Cardiac septum (tissue), 1 donor: ENCODE measurements at places on chromosomes 6 and 20. TPM values are rescaled to one million over a fixed set of nuclear protein-coding genes. Genes with fewer than 3 reads are reported as not detected.

Gene FAM83C
- not detected for total RNA-seq

GRCh38 chr6:158286413-158286812 lies 25.9 kb upstream of the TULP4 start:
- DNase-seq: no peak

DNA sequence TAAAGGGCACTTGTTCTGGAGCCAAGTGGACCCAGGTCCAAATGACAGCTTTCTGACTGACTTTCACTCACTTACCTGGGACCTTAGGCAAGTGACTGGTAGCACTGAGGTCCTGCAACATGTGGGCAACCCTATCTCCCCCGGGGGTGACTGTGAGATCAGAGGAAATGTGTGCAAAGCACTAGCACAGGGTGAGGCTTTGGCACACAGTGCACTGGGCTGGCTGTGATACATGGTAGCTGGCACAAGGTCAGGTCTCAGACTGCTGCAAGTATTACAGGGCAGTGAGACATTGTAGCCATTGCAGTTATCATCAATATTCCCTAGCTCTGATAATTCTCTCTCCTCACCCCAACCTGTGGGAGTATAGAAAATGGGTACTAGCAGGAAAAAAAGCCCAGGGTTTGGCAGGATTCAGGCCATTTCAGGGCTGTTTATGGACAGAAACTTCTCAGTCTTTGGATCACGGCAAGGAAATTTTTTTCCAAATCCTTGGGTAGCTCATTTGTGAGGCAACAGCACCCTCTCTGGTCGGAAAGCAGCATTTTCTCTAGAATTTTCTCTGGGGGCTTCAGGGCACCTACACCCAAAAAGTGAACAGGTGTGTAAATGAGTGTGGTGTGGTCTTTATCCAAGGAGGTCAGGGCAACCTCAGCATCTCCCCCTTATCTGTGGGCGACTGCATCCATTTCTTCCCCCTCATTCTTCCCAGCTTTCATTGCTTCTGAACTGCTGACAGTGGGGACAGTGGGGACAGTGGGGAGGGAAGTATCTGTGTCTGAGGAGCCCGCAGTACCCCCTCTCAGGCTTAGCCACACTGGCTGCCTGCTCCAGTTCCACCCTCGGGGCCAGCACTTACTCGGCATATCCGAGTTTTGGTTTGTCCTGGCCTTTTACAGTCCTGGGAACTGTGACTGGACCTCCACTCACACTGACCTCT lies 148.7 kb upstream of the PHACTR3 start:
- DNase-seq: no peak

Gene SLC25A27
- total RNA-seq: 25.6 TPM

DNA sequence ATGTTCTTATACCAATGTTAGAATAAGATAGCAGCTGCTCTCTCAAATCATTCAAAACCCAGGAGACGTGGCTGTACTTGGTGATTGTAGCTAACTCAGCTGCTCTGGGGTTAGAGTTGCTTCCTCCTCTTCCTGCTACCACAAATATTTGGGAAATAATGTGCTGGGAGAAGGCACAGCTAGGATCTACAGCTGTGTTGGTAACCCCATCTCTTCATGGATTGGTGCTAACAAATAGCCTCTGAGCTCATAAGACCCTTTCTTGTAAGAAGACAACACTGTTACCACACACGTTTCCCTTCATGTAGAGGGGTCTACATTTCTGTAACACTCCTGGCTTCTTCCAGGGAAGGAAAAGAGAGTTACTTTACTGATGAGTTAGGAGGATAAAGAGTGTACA lies 911.0 kb upstream of the CITED2 start:
- no peak for DNase-seq

Gene BMP2
- total RNA-seq: 3.0 TPM

- DNase-seq: no peak
Measured at GRCh38 chr20:62485062-62485700, 9.4 kb upstream of the GATA5 start.

Gene HSPA1B
- total RNA-seq: 221 TPM

Gene LPIN3
- total RNA-seq: 26.9 TPM

DNA sequence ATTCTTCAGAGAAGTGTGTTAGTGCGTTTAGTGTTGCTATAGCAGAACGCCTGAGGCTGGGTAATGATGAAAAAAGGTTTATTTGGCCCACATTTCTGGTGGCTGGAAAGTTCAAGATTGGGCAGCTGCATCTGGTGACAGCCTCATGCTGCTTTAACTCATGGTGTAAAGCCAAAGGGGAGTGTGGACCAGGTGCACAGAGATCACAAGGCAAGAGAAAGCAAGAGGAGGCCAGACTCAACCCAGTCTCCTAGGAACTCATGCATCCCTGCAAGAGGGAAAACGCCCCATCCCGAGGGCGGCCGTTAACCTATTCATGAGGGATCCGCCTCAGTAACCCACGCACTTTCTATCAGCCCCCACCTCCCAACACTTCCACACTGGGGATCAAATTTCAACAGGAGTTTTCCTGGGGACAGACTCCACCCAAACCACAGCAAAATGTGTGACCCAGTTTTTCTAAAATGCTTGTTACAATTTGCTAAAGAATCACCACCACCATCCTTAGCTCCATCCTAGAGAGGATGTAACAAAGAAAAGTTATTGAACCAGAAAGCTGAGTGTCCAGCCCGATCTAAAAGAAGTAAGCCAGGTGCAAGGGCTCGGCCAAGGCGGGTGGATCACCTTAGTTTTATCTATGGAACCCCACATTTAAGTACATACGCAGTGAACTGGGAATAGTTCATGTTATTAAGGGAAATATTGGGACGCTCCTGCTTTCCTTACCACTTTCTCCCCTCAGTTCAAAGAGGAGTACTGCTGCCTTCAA lies 164.8 kb downstream of the QKI start:
- no peak for DNase-seq

Gene SLC16A10
- total RNA-seq: 5.0 TPM

Gene TGM6
- not detected for total RNA-seq

GRCh38 chr6:4280707-4281106 lies 145.3 kb upstream of the ECI2 start:
- no peak for DNase-seq

Gene IMPG1
- total RNA-seq: not detected

Gene CFAP206
- total RNA-seq: not detected

- DNase-seq: no peak
Measured at GRCh38 chr20:50093240-50093639, 19.7 kb downstream of the UBE2V1 start.

DNA sequence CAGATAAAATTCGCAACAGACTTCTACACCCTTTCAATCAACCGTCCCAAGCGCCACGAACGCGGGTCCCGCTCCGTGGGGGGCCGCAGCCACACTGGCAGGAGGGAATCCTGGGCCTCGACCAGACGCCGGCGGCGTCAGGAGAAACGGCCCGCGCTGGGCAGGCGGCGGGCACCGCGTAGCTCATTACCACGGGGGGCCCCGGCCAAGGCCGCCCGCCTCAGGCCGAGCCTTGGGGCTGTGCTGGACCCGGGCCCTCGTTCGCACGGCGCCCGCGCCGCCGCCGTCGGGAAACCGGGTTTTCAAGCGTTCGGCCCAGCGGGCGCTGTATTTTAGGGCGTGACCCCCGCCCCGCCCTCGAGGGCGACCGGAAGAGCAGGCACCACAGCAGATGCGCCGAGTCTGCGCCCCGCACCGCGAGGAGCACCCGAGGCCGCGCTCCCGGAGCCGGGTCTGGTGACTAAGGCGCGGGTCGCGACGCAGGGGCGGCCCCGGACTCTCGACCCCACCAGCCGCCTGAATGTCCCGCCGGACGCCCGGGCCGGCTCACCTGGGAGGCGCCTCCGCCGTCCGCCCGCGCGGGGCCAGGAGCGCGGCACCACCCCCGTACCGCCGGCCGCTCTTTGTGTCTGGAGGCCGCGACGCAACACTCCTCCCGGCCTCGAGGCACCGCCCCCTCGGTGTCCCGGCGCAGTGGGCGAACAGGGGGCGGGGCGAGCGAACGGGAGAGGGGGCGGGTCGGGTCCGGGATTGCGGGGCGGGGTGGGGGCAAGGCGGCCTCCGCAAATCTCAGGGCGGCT lies at the start of gene NINL:
TSS of gene NINL (minus strand) at position 627 of the 800 bp plus-strand sequence. CDS start 58,944 bp downstream, outside the sequence.
- DNase-seq: no peak

Gene KIF6
- not detected for total RNA-seq

Gene GGTLC1
- total RNA-seq: not detected

- no peak for DNase-seq
Measured at GRCh38 chr20:62400021-62400420, 7.1 kb downstream of the CABLES2 start.

DNA sequence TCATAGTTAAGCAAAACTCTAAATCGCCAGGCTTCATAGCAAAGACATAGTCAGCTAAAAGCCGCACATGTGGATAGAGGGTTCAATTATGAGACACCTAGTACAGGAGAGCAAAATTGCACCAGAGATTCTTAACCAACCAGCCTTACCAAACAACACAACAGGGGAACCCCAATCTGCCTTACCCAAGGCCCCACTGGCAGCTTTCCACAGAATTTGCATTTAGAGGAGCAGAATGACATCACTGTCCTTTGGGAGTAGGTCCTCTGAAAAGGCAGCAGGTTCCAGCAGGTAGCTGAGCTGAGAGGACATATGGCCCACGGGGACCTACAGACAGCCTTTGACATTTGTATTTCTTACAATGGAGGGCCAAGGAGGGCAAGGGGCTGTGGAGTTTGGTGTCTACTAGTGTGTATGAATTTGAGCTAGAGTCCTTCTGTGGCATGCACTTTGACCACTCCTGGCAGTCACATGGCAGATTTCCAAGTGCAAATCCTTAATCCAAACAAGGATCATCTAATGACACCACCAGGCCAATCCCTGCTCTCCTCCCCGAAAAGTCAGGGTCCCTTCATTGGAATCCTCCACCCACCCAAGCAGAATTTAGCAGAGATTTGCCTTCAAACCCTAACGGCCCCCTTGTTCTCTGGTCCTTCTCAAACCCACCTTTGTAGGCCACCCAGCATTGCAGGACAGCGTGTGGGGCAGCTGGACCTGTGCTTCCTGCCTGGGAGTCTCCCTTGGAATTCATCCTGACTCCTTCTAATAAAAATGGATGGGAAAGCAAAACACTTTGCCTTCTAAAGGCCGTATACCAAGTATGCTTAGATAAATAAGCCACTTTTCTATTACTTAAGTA lies 171.2 kb upstream of the SUPT3H start:
- no peak for DNase-seq

GRCh38 chr6:26328265-26328844 lies 36.6 kb upstream of the BTN3A2 start:
- no peak for DNase-seq

GRCh38 chr6:24931296-24931695 lies 4.5 kb downstream of the RIPOR2 start:
- no peak for DNase-seq

Gene CRISP3
- total RNA-seq: 0.32 TPM

DNA sequence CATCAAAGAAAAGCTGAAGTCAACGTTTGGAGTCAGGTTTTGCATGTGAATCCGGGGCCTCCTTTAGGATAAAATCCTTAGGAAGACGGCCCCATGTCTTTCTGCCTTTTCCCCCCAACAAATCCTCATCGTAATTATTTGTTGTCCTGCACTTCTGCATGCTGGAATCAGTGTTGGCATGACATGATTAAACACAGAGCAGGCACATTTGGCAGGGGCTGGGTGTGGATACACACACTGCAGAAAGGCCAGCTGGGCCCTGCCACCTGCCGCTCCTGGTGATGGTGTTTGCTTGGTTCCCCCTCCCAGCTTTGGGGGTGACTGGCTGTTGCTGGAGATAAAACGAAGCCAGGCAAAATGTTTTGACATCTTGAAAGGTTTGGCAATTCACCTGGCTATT lies 46.3 kb upstream of the FOXA2 start:
- DNase-seq: no peak

Gene SPEF1
- total RNA-seq: not detected

DNA sequence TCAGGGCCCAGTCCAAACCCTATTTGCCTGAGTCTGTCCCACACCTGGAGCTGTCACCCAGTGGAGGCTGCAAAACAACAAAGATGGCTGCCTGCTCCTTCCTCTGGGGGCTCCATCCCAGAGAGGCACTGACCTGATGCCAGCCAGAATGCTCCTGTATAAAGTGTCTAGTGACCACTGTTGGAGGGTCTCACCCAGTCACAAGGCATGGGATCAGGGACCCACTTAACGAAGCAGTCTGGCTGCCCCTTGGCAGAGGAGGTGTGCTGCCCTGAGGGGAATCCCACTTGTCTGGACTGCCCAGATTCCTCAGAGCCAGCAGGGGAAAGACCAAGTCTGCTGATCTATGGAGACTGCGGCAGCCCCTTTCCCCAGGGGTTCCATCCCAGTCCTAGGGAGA lies 241.6 kb downstream of the CDH26 start:
- no peak for DNase-seq

Gene PPP1R3G
- 7.7 TPM for total RNA-seq

- DNase-seq: no peak
Measured at GRCh38 chr6:41430875-41431274, 95.5 kb downstream of the NCR2 start.

Gene SULF2
- total RNA-seq: 39.7 TPM

DNA sequence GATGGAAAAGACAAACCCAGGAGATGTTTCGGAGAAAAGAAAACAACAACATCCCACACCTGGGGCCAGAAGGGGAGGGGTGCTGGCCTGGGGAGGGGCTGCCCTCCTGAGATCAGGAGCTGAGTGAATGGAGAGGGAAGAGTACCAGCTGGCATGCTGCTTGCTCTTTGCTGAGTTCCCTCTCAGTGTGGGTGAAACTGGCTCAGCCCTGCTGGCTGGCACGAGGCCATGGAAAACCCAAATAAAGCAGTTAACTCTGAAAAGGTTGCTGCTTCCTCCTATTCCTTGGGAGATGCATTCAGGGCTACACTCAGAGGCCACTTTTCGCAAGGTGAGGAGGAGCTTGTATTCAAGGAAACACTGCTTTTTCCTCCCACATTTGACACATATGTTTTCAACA lies 8.0 kb upstream of the KCNK16 start:
- no peak for DNase-seq

Gene PTCHD4
- total RNA-seq: 1.1 TPM

DNA sequence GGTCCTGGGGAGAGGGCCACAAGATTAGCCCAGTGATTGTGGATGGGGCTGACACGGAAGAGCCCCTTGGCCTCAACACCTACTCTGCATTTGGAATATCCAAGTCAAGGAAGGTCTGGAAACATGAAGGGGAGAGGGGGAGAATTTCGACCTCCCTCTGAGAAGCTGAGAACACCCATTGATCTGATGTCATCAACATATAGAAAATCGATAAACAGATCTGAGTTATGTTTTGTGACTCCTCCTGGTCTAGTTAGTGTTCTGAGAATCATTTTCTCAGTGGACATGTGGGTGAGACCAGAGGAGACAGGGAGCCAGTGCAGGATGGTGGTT lies 108.0 kb downstream of the SLC22A3 start:
- no peak for DNase-seq

- DNase-seq: no peak
Measured at GRCh38 chr6:117494283-117494682, 11.8 kb downstream of the DCBLD1 start.
